ENCODE measurements at places on chromosomes 1 and 21.

DNA sequence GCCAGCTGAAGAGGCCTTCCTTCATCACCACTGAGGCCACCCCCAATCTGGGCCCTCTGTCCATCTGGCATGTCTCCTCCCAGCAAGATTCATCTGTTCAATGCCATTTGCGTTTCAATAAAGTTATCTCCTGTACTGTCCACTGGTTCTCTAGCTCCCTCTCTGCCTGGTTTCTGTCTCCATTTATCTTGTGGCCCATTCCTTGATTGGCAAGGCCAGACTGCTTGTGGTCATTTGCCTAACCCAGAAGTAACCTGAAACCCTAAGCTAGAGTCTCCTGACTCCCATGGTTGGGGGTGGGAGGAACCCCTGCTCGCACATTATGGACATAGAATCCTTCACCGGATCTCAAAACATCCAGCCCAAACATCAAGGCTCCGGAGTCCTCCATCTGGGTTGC, 2.1 kb upstream of the IPO9 start:
- DNase-seq = no peak

- DNase-seq = no peak
Observed at GRCh38 chr1:76075877-76076276, 1.3 kb downstream of the ST6GALNAC3 start.

- no peak for DNase-seq
Observed at GRCh38 chr1:40029608-40030007, 10.9 kb upstream of the CAP1 start.

- no peak for DNase-seq
Observed at GRCh38 chr1:204756811-204757210, 71.3 kb upstream of the LRRN2 start.

- DNase-seq = no peak
Observed at GRCh38 chr21:31505975-31506374, 153.5 kb upstream of the SOD1 start.

GRCh38 chr21:32301596-32301995, 2.9 kb downstream of the MRAP start:
- DNase-seq = no peak

DNA sequence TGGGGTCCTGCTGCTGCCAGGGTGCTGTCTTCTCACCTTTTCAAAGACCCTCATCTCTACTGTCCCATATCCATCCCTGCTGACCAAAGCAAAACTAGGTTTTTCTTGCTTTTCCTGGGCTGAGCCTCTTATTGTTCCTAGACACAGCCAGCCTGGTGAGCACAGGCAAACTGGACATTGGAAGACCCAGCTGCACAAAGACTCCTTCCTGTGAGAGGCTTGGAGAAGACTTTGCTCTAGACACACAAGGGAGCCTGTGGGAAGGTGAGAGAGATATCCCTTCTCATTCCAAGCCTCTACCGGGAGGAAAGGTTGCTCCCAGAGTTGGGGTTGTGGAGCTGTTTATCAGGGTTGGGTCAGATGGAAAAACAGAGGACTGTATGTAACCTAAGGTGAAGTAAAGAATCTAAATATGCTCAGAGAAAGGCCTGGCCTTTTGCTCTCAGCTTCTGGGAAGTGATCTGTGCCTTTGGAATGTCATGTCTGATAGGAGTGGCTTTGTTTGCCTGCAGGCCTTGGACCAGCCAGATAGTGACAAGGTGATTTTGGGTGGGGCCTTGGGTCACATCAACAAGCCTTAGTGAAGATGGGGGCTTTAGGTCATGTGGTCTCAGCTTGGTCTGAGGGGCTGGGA, 87.6 kb upstream of the RUNX1 start:
- no peak for DNase-seq

DNA sequence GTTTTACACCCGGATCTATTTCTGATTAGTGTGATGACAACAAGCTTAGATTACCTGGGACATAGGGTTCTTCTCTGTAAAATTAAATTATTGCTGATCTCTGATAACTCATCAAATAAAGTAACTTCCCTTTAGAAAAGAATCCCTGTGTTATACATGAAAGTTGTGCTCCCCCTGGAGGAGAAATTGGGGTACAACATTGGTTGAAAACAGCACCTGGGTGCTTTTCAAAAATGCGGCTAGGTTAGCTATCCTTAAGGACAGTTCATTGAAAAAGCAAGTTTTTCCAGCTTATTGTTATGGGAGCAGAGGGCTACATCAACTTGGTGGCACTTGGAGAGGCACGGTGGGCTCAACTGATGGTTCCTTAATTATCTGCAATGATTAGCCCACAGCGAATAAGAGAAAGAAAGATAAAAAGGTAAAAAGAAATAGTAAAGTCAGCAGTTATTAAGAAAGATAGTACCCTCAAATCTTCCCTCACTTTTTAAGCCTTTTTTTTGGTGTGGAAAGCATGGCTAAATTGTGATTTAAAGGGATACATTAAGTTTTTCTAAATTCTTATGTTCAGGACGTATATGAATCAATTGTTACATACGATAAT, 97.8 kb downstream of the FMN2 start:
- no peak for DNase-seq

- DNase-seq = no peak
Observed at GRCh38 chr1:35962952-35963351, 32.0 kb downstream of the AGO3 start.

GRCh38 chr1:180229483-180230415, at the start of gene LHX4:
Gene LHX4, plus strand, starts transcription at chr1:180230264. Its CDS starts 266 bp downstream, at chr1:180230530.
- no peak for DNase-seq

Measured in stimulated activated CD8-positive, alpha-beta memory T cell treated with anti-CD3 and anti-CD28 coated beads, Interleukin-7, amount 100 ng/mL, for 1 hour (primary cell).